Activated T-helper 1 cell treated with anti-CD3 and anti-CD28 coated beads, Interleukin-12 subunit alpha, Interleukin-12 subunit beta, Interleukin-2, Interleukin-4 antibody, amounts not matched to agents 30 ng/mL and 10 ng/mL and 1 ng/mL, durations not matched to agents 14 hours and 24 hours and 36 hours (primary cell): ENCODE measurements at places on chromosomes 4 and X.

DNA sequence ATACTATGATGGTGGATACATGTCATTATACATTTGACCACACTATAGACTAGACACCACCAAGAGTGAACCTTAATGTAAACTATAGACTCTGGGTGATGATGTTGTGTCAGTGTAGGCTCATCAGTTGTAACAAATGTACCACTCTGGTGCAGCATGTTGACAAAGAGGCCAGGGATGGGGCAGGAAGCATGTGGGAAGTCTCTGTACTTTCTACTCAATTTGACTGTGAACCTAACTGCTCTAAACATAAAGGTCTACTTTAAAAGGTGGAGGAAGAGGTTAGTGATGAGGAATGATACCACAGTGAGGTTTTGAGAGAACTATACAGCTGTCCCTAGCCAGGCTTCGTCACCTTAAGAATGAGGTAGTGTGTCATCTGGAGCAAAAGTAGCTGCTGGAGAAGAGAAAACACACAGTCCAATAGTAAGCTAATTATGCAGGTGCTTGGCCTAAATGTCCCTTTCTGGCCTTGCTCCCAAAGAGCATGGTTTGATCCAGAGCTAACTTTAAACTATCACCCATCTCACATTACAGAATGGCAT lies 38.4 kb downstream of the GRSF1 start:
- DNase-seq = peak; percentile 1

GRCh38 chr4:122963216-122963615 lies 40.8 kb upstream of the NUDT6 start:
- no peak for DNase-seq

DNA sequence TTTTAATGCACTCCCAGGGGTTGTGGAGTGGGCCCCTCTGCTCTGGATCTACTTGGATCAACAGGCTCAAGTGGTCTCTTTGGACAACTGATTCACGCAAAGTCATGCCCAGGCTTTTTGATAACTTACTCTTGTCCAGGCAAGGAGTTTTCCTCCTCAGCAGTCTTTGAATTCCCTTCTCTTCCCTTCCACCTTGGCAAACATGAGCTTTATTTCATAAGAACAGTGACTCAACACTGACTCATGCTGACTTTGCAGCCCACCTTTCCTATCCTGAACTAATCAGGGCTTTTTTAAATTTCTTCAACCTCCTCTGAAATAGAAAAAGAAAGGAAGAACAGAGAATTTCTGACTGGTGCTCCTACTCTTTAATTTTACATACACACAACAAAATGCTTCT lies 132.1 kb upstream of the LDB2 start:
- no peak for DNase-seq

DNA sequence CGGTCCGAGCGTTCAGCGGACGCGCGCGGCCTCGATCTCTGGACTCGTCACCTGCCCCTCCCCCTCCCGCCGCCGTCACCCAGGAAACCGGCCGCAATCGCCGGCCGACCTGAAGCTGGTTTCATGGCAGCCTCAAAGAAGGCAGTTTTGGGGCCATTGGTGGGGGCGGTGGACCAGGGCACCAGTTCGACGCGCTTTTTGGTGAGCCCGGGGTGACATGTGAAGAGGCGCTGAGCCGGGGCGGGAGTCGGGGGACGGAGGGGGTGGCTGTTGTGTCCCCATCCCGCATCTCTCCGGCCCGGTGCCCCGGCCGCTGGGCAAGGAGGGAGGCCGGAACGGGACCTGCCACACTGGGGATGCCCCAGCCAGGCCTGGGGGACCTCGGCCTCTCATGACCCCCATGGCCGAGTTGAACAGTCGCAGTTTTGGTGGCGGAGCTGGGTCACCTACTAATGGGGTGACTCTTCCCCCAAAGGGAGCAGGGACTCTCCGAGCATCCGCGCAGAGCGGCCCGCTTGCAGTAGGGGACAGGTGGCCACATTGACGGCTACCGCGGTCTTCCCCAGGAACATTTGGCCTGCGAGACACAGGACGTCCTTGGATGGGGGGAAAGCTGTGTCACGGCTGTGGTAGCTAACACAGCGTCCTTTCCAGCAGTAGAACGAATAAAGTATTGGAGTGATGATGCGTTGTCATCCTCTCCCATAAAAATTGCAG lies at the start of gene GK:
TSS of gene GK (plus strand) at position 9 of the 717 bp plus-strand sequence. CDS start at position 124, 115 bp downstream.
- no peak for DNase-seq

- DNase-seq = no peak
Observed at GRCh38 chrX:136256026-136256425, 4.8 kb upstream of the MAP7D3 start.

GRCh38 chr4:81257021-81257420 lies 42.0 kb upstream of the PRKG2 start:
- DNase-seq = no peak

DNA sequence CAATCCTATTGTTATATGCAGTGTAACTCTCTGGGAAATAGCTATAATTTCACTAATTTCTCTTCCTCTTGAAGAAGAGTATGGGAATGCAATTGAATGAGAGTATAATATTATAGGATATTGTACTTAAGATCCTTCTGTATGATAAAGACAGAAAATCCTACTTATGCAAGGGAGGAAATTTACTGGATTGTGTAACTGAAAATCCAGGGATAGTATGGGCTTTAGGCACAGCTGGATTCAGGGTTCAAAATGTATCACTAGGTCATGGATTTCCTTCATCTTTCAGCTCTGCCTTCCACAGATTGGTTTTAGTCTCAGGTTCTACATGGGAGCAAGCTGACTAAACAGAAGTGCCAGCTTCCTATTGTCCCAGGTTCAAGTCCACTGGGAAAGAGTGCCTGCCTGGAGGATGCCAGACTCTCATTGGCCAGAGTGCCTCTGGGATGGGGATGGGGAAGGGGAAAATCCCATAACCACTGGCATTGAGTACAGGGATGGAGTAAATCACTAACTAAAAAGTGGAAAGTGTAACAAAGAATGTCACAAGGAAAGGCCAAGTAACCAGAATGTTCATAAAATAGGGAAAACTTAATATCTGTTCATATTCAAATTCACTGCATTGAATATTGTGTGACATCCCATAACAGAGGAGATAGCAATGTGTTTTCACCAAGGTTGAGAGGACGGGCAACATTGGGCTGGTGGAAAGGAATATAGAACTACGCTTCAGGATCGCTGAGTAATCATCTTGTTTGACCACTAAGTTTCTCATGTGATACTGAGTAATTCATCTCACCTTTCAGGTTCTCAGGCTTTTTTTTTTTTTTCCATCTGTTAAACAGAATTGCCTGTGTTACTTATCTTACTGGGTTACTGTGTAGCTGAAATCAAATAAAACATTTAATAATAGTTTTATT lies 75.7 kb downstream of the ANXA3 start:
- DNase-seq = no peak

DNA sequence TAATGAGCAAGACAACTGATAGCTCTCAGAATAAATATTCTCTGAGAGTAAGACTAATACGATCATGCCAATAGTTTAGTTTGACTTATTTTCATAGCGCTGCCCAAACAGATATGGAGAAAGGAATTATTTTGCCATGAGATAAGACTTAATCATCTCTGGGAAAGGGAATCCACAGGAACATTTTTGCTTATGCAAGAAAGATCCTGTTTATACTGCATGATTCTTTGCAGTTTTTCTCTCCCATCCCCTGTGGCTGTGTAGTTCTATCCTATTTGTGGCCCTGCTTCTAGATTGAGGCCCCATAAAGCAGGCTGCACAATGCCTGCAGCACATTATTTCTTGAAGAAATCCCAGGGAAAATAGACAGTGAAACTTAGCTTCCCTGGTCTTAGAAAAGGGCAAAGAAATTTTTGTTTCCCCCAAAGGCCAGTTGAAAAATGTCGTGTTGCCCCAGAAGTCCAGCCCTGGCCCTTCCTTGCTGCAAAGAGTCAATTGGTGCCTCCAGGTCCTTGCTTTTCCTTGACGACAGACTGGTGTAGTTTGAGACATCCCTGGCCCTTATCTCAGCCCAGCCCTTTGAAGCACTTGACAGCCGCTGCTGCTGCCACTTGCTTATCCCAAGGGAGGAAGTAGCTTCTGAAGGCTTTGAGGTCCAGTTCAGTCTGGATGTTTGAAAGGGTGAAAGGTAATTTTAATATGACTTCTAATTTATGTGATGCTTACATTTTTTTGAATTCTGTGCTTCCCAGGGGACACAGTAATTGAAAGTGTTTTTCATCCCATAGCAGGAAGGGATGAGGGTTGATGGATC lies 45.0 kb upstream of the SH3RF1 start:
- DNase-seq = no peak

DNA sequence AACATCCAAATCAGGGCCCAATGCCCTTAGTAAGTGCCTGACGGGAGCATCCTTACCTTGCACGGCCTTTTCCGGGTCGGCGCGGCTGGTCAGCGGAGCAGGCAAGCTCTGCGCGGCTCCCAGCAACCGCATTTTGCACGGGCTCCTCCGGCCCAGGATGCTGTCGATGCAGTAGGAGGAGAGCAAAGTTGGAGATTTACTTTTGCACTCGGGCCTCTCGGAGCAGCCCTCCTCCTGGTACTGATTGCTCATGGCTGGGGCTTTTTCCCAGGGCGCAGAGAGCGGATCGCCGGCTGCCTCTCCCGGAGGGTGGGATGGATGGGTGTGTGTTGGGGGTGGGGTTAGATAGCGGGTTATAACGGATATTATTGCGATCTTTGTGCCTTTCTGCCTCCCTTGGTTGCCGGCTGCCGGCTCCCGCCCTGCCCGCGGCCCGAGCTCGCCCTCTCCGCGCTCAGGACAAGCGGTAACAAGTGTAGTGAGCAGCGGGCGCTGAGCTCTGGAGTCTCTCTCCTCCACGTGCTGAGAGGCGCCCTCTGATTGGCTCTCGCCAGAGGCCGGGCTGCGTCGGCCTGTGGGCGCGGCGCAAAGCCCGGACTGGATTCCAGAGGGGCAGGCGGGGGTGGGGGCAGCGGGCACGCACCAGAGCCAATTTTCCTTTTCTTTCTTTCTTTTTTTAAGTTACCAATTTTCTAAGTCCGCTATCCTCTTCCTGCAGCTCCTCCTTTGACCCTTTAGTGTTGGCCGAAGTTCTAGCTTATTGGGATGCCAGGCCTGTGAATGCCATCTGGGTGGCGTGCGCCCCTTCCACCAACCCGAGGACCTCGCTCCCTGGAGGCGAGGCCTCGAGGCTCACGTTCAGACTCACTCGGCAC lies at the start of gene ARX:
TSS of gene ARX (minus strand) at position 480 of the 875 bp plus-strand sequence. CDS start at position 252, 228 bp downstream.
- no peak for DNase-seq

DNA sequence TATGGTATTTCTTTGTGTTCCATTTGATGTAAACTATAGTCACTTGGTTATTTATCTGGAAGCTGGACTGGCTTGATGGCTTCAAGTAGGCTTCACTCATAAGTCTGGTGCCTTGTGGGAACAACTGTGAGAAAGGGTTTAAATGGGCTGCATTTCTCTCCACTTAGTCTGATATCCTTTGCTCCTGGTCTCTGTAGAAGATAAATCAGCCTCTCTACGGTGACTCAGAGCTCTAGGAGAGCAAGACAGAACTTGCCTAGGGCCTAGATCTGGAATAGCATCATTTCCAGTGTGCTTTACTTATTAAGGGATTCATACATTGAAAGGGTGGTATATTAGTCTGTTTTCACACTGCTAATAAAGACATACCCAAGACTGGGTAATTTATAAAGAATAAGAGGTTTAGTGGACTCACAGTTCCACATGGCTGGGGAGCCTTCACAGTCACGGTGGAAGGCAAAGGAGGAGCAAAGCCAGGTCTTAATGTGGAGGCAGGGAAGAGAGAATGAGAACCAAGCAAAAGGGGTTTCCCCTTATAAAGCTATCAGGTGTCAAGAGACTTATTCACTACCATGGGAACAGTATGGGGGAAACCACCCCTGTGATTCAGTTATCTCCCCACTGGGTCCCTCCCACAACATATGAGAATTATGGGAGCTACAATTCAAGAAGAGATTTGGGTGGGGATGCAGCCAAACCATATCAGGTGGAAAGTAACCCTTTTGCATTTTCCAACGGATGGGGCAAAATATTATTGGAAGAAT lies 1746.4 kb upstream of the PCDH7 start:
- no peak for DNase-seq

- DNase-seq = no peak
Observed at GRCh38 chr4:7241597-7242125, 49.3 kb downstream of the SORCS2 start.
